CD4-positive, alpha-beta T cell treated with Interleukin-15 for 1 hour (primary cell): ENCODE measurements at places on chromosomes 16 and 17.
A peak's percentile ranks its signal among the peaks of the same experiment; 100 is the strongest.

DNA sequence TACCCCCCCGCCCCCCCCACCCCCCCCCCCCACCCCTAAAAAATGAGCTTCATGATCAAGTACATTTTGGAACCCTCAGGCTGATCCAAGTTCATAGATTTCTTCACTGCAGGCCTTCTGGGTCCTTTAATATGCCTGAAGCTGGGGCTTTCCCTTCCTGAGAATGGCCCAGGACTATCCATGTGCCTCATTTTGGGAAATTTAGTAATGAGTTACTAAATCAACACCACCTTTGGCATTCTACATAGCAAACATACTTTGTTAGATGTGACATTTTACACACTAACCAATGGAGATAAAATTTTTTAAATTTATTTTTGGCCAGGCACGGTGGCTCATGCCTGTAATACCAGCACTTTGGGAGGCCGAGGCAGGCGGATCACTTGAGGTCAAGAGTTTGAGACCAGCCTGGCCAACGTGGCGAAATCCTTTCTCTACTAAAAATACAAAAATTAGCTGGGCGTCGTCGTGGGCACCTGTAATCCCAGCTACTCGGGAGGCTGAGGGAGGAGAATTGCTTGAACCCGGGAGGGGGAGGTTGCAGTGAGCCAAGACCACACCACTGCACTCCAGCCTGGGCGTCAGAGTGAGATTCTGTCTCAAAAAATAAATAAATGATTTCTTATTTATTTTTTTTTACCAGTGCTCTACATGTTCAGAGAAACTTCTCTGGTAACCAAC, 14.0 kb downstream of the HERPUD1 start:
- no peak for DNase-seq

DNA sequence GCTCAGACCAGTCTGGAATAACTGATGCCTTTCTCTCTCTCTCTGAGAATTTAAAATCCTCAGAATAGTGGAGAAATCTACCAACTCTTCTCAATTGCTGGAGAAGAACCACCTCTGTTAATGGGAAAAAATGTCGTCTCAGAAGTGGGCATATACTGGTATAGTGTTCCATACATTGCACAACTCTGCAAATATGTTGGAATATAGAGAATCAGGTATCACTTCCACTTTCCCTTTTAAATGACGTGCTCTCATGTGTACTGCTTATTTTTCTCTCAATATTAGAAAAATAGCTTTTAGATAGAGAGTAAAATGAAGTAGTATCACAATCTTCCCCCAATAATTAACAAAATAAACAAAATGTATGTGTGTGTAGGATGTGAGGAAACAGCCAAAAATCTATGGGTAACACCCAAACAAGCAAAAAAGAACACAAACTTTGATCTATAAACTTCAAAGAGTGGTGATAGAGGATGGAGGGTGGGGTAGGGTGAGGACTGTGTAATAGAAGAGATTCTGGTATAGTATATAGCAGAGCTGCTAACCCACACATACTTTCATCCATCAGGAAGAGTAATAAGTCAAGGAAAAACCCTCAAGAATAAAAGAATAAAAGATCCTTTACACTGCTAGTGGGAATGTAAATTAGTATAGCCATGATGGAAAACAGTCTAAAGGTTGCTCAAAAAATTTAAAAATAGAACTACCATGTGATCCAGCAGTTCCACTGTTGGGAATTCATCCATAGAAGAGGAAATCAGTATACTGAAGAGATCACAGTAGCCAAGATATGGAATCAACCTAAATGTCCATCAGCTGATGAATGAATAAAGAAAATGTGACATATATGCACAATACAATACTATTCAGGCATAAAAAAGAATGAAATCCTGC, 46.9 kb downstream of the NFATC3 start:
- no peak for DNase-seq

DNA sequence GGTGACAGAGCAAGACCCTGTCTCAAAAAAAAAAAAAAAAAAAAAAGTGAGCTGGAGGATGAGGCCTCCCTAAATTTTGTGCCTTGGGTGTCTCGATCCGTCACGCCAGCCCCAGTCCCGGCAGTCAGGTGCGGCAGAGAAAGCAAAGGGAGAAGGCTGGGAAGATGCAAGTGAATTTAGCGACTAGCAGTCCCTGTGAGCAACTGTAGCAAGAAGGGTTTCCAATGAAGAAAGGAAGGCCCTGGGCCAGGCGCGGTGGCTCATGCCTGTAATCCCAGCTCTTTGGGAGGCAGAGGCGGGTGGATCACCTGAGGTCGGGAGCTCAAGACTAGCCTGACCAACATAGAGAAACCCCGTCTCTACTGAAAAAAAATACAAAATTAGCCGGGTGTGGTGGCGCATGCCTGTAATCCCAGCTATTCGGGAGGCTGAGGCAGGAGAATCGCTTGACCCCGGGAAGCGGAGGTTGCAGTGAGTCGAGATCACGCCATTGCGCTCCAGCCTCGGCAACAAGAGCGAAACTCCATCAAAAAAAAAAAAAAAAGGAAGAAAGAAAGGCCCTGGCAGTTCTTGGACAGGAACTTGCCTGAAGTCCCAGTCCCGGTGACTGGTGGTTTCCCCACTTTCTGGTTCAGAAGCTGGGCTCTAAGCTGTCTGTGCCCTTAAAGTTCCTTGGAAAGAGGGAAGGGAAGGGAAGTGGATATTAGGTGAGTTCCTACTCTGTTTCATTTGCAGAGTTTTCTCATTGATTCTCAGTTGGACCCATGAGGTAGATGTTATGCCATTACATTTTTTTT, 1.8 kb upstream of the QPRT start:
- DNase-seq, result no peak

GRCh38 chr17:6508519-6509030, 47.8 kb downstream of the PITPNM3 start:
- no peak for DNase-seq

GRCh38 chr16:2587891-2588565, 50.2 kb downstream of the PDPK1 start:
- peak; percentile 10 for DNase-seq
